NCI-H146 (cell line): ENCODE measurements at places on chromosomes 5 and 9.

- DNase-seq, result peak; percentile 27
Observed at GRCh38 chr5:165227515-165227914, 1722.1 kb downstream of the MAT2B start.

DNA sequence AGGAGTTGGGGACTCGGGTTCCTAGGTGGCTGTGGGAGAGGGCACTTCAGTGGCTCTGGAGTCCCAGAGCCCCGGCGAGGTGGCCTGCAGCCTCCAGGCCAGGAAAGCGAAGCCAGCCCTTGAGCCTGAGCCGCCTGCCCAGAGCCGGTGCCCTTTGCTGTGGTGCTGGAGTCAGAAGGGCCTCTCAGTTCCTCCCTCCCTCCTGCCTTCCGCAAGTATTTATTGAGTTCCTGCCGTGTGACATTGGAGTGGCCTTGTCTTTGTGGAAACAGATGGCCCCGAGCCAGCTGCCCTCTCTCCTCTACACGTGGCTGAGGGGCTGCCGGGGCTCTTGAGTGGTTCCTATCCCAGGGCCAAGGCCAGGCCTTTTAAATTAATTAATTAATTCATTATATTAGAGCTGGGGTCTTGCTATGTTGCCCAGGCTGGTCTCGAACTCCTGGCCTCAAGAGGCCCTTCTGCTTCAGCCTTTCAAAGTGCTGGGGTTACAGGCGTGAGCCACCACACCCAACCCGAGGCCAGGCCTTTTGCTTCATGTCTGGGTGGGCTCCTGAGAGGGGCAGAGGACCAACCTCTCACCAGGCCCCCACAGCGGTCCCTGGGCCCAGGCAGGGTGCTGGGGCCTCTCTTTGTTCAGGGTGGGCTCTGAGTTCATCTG, 45.6 kb upstream of the IER5L start:
- no peak for DNase-seq

GRCh38 chr9:85212887-85213286, 528.9 kb downstream of the AGTPBP1 start:
- DNase-seq, result no peak

GRCh38 chr9:124010665-124011321, 775 bp upstream of the LHX2 start:
- DNase-seq, result peak; percentile 61

- no peak for DNase-seq
Observed at GRCh38 chr5:179621551-179622214, 1.8 kb downstream of the HNRNPH1 start.

- DNase-seq, result no peak
Observed at GRCh38 chr5:173477345-173478040, 139.0 kb downstream of the BOD1 start.

- DNase-seq, result no peak
Observed at GRCh38 chr5:61071526-61071925, 90.7 kb downstream of the SMIM15 start.

DNA sequence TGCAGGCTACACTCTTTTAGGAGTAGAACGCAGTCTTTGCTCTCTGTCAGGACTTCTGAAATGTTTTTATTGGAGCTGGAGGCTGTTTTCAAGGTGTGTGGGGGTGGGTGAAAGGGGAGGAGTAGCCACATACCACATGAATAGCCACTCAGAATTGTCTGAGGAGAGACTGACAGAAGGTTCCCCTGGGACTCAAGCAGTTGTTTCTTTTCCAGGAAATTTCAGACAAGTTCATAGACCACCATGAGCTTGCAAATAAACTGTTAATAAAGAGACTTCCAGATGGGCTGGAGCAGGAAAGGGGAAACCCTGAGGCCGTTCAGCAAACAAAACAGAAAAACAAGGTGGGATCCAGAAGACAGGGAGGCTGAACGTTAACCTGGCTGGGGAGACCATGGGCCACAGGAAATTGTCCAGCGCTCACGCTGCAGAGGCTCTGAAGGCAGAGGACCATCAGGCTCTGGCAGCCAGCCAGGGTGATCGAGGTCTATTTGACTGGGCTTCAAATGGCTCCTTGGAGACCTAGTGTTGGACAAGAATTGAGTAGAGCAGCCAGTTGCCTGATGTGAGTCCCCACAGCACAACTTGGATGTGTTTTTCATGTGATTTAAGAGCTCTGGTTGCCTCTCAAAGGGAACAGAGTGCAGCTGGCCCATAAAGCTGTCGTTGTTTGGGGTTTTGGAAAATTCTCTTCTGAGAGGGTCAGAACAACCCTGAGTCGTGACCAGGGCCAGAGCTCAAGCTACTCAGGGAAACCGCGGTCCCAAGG, 159.2 kb upstream of the RAI14 start:
- DNase-seq, result peak; percentile 56

DNA sequence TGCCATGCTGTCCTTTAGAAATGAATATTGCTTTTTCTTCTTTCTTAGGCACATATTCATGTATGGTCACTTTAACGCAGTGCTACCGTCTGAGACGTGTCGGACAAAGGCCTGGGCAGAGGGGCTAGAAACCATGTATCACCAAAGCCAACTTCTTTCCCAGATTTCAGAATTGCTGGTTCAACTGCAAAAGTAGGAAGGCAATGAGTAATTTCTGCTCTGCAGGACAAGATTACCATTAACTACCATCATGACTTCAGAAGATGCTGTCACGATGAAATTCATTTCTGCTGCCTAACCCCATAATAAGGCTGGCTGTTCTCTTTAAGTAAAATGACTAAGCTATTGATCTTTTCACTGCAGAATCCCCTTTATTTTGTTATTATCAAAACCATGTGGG, 306.7 kb downstream of the PDE4D start:
- DNase-seq, result peak; percentile 17

- no peak for DNase-seq
Observed at GRCh38 chr5:58440901-58441460, 18.9 kb downstream of the PLK2 start.

DNA sequence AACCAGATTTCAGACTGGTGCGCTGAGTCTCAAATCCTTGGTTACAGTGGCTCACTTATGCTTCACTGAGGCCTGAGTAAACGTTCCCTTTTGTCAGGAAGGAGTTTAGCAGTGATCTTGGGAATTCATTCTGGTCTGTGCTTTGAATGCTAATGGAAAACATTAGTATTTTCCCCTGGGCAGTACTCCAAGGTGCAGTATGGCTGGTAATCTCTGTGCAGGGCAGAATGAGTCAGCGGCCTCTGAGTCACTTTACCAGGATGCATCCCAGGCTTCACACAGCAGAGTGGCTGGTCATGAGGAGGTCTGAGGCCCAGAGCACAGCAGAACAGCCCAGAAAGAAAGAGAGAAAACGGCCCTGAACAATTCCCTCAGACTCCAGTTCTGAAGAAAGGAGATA, 54.0 kb downstream of the PCA3 start:
- no peak for DNase-seq

DNA sequence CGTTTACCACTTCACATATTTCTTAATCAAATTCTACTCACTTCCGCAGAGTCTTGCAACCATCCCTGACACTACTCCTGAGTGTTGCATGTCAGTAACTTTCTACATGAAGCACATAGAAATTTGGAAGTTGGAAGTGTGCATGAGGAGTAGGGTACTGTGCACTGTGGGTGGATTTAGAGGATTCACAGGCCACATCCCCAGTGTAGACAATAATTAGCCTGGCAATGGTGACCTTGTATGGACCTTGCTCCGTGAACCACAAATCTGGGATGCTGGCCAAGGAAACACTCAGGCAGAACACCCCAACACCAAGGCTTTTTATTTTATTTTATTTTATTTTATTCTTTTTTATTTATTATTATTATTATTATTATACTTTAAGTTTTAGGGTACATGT, 25.5 kb downstream of the CTSL start:
- no peak for DNase-seq

DNA sequence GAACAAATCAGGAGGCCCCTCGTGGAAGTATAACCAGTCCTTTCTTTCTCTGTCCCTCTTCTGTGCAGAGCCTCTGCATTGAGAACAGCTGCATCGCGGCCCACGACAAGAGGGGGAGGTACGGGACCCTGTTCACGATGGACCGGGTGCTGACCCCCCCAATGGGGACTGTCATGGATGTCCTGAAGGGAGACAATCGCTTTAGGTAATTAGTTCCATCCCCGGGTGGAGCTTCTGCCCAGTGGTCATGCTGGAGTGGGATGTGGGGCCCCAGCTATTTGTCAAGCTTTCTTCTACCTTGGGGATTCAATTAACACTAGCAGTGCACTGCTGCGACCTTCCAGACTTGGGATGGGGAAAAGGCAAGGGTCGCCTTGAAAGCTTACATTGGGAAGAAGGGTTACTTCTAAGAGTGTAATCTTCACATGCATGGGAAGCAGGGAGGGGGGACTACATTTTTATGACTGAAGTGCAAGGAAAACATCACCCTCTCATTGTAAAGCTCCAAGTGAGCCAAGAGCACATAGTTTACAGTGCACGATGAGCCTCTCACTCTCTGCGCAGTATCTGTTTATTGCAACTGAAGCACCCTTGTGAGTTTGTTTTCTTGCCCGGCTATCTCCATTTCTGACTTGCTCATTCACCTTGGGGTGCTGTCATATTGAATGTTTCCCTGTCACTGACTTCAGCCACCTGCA, 27.0 kb downstream of the TGFBI start:
- no peak for DNase-seq
